ENCODE measurements at places on chromosomes 4 and X.
A peak's percentile ranks its signal among the peaks of the same experiment; 100 is the strongest.

- no peak for DNase-seq
These were observed 67.8 kb downstream of the HOPX start for GRCh38 chr4:56613101-56613862.

- DNase-seq: no peak
These were observed 2.9 kb upstream of the MSL3 start for GRCh38 chrX:11754958-11755645.

DNA sequence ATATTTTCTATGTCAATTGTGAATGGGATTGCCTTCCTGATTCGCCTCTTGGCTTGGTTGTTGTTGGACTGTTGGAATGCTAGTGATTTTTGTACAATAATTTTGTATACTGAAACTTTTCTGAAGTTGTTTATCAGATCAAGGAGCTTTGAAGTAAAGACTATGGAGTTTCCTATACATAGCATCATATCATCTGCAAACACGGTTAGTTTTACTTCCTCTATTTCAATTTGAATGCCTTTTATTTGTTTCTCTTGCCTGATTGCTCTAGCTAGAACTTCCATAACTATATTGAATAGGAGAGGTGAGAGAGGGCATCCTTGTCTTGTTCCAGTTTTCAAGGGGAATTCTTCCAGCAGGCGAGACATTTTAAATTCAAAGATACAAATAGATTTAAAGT lies 226.5 kb downstream of the FBXO8 start:
- DNase-seq: no peak

DNA sequence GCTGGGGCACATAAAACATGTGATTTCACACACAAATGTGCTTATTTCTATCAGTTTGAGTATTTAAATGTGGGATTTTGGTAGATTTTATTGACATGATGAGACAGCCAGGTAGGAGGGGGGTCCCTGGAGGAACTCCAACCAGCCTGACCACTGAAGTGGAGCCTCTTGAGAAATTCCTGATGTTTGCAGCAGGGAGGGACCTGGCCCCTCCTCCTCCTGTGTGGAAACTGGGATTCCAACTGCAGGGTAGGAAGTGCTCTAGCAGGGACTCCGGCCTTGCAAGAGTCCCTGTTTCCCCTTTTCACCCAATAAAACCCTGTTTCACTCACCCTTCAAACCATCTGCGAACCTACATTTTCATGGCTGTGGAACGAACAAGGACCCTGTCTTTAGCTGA lies 2224.0 kb upstream of the AGA start:
- DNase-seq: no peak

DNA sequence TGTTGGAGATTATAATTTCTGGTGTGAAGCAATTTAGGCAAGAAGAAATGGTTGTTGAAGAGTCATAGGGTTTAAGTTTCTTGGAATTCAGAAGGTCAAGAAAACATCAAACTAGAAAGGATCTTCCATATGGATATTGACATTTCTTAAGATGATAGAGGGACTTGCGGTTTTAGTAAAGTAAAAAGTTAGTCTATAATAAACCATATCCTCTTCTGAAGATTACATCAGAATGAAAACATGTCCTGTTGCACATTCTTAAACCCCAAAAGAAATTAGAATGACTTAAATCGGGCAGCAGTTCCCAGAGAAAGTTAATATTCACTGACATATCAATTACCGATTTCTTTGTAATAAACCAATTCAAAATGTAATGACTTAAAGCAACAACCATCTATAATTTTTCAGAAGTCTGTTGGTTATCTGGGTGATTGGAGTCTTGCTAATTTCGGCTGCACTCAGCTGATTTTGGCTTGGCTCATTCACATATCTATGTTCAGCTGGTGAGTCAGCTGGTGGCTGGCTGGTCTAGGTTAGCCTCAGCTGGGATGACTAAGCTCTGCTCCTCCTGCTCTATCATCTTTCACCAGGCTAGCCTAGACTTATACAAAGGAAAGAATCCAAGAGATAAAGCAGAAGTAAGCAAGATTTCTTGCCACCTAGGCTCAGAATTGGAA lies 24.4 kb upstream of the DYNLT3 start:
- DNase-seq: no peak

GRCh38 chr4:38273407-38273806 lies 313.2 kb downstream of the PTTG2 start:
- no peak for DNase-seq

DNA sequence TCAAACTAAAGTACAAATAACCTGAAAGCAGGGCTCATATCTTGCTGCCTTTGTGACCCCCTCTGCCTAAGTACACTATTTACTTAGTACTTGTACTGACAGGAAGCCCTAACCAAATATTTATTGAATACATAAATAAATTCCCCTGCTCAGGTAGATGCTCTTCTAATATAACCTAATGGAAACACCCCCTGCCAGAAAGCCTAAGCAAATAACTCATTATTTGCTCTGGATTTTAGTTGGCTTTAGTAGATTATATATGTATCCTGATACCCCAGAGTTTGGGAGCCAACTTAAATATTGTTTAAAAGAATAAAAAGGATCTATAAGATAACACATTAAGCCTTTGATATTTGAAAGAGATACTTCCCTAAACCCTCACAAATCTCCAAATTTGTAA lies 318.2 kb downstream of the PPP1R2C start:
- no peak for DNase-seq

- DNase-seq: no peak
These were observed 700.7 kb downstream of the PCDH18 start for GRCh38 chr4:136831553-136831952.

GRCh38 chrX:76253432-76253831 lies 80.6 kb downstream of the PBDC1 start:
- peak; percentile 25 for DNase-seq

DNA sequence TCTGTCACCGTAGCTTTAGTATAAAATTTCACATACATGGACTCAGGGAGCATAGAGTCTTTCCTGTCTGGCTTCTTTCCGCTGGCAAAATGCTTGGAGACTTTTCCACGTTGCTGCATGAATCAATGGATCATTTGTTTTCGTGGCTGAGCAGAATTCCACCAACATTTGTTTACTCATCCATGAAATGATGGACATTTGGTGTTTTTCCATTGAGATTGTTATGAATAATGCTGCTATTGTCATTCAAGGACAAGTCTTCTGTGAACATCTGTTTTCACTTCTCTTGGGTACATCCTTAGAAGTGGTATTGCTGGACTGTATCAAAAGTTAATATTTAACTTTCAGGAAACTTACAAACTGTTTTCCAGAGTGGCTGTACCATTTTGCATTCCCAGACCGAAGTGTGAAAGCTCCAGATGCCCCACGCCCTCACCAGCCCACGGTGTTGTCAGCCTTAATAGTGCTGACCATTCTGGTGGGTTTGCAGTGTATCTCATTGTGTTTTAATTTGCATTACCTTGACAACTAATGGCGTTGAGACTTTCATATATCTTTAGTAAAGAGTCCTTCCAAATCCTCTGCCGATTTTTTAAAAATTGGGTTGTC lies 5.8 kb upstream of the TMEM271 start:
- DNase-seq: no peak

GRCh38 chr4:41202356-41202755 lies 12.0 kb downstream of the APBB2 start:
- DNase-seq: no peak

GRCh38 chr4:37236165-37236564 lies 8.4 kb upstream of the NWD2 start:
- DNase-seq: no peak

GRCh38 chrX:86023811-86024210 lies 23.5 kb downstream of the CHM start:
- no peak for DNase-seq

DNA sequence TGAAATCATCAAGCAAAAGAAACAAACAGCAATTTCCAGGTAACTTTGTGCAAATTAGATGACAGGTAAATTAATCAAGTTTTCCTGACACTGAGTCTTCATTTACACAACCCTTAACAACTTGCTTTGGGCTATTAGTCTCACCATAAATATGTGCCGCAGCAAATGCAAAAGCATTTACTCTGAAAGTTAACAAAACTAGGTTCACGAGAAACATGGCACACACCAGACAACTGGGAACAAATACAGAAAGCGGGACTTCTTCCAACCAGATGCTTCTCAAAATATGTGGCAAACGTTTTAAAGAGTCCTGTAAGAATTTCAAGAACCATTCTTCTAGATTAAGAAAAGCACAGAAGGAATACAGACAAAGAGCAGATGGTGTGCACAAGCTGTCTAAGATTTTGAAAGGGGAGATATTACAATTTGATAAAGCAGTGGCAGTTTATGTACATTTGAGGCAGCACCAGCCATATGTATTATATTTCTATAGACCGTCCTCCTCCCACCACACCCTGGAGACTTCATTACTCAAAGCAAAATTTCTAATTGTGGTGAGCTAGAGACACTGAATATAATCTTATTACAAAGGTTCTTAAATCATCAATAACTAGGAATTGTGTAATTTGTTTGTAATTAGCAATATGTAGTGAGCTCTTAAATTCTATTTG lies 192.5 kb upstream of the ADAMTS3 start:
- DNase-seq: no peak

DNA sequence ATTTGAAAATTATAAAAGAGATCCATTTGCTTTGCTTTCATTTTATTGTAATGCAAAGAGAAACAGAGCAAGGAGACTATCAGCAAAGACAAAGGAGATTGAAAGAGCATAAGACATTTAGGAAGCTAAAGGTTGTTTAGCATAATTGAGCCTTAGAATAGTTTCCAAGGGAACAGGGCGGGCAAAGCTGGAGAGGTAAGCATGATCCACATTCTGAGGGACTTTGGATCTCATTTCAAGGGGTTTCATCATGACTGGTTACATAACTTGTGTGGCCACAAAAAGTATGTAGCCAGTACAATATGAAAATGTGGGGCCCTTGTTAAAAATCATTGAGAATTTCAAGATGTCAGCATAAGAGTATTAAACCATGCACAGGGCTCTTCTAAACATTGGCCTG lies 406.5 kb downstream of the RPA4 start:
- DNase-seq: no peak

GRCh38 chrX:51955200-51955599 lies 61.8 kb downstream of the MAGED1 start:
- no peak for DNase-seq

DNA sequence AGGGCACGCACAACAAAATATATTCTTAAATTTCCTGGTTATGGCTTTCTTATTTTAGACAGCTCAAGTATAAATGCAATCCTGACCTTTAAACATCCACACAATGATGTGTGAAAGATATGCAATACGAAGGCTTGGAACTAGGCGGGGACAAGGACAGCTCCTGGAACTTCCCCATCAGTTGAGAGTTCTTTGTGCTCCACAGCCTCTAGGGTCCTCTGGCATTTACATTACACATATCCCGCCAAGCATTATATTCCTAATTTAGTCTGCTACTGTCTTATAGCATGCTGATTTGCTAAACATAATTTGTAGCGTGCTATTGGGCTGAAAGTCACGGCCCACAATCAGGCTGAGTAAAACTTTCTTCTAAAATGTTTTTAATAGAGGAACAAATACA lies 74.4 kb downstream of the FTHL17 start:
- DNase-seq: no peak

DNA sequence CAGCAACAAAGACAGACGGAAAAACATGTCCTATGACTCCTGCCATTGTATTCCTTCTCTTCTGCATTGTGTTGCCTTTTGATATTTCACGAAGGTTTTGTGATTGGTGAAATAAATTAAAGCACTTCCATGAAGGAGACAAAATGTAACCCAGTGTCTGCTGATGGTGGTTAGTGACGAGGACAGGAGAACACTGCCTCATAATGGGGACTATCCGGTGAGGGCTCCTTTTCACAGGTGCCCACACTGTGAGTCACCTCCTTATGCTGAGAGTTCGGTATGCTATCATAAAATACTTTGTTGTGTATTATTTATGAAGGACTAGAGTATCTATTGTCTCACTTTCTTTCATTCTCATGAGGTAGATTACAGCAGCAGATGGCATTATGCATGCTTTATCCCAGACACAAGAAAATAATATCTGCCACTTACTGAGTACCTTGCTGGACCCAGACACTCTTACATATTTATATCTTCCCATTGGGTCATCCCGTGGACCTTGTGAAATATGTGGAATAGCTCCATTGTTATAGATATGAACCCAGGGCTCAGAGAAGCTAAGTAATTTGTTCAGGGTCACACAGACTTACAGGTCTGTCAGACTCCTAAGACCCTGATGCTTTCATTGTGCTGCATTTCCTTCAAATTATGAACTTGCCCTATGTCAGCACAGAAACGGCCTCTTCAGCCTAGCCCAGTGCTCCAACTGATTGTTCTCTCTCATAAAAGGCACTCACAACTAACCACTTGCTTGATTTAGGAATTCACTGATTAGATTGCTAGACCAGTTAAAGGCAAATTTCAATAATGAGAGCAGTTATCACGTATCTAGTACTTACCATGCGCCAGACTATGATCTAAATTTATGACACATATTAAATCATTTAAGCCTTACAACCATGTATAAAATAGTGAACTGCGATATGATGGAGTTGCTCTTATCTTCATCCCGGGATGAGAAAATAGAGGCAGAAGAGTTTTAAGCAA lies 31.2 kb downstream of the PLS3 start:
- no peak for DNase-seq

- DNase-seq: no peak
These were observed 126.3 kb downstream of the RAPGEF2 start for GRCh38 chr4:159229164-159229563.

GRCh38 chr4:120139392-120139791 lies 72.7 kb upstream of the MAD2L1 start:
- no peak for DNase-seq

DNA sequence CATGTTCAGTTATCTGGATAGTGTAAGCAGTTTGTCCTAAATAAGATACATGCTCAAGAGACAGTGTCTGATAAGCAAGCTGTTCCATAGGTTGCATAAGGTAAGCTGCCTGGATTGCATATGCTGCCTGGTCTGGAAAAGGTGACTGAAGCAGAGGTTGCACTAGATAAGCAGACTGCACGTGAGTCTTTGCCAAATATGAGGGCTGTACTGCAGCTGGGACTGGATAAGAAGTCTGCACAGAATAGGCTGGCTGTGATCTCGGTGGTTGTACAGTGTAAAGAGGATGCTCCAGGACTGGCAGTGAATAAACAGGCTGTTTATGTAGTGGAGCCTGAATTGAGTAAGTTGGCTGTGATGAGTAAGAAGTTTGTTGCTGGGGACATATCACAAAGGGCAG lies 68.9 kb downstream of the WNK3 start:
- DNase-seq: no peak

DNA sequence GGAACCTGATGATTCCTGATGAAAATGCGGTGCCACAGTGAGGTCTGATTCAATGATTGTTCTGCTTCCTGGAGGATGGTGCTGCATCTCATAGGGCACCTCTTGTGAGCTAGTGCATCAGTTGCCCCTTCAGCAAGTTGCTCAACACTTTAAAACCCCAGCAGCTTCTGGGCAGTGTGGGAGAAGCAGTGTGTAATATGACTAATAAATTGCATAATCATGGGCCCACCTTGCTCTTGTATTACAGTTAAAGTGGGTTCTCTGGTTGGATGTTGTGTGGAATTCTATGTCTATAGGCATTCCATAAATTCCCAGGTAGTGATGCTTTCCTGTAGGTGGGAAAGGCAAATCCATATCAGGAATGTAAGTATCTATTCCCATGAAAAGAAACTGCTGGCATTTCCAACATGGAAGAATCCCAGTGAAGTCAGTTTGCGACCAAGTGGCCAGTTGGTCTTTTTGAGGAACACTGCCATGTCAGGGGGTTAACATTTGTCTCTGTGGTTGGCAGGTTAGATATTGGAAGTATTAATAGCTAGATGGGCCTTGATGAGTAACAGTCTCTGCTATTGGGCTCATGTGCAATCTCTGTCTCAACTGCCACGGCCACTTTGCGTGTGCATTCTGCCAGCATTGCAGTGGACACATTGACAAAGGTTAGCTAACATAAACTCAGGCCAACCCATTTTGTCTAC lies 121.1 kb upstream of the OTUD4 start:
- no peak for DNase-seq
